C1 segment of cervical spinal cord (tissue), 14 donors: ENCODE measurements at places on chromosomes 5 and 9.

- DNase-seq, result peak; percentile 12
These were observed 64.4 kb downstream of the FAM114A2 start for GRCh38 chr5:153974131-153974812.

GRCh38 chr5:66285343-66285922, 141.3 kb downstream of the SREK1 start:
- no peak for DNase-seq

GRCh38 chr5:1106385-1107166, 5.3 kb downstream of the SLC12A7 start:
- DNase-seq, result no peak

DNA sequence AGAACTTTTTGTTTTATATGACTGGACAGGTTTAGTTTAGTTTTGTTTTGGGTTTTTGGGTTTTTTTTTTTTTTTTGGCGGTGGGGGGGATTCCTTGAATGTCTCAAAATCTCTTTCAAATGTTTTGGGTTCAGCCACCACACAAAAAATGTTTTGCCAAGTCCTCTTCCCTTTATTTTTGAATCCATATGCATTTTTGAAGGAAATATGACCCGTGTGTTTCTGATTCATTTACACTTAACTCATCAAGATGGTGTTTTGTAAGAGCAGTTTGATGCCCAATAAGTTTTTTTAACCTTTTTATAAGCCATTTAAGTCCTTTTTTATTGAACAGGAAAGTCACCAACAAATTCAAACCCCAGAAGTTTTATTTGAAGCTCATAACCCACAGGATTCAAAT, 209.8 kb downstream of the CWC27 start:
- no peak for DNase-seq

DNA sequence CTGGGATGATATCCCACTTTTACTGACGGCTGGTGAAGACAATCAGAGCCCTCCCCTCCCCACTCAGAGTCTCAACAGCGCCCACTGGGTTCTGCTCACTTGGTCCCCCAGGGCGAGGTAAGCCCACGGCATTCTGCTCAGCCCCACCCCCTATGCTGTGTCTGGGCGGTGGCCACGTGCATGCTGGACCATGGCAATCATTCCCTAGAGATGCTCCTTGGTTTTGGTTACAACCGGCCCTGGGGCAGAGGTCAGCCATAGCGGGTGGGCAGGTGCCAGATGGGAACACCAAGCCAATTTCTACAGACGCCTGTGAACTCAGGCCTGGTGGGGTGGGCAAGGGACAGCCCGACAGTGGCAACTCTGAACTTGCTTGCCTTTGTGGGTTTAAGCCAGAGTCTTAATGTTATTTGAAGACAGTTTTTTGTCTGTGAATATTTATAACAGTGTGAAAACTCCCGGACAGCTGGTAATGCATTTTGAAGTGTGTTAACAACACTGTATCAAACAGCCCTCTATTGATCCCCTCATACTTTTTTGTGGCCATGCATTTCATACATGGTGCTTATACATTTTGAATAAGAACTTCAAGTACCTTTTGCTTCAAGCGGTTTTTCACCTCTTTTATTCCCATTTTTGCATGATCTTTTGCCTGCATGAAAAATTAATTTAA, 94.2 kb downstream of the CRB2 start:
- no peak for DNase-seq

DNA sequence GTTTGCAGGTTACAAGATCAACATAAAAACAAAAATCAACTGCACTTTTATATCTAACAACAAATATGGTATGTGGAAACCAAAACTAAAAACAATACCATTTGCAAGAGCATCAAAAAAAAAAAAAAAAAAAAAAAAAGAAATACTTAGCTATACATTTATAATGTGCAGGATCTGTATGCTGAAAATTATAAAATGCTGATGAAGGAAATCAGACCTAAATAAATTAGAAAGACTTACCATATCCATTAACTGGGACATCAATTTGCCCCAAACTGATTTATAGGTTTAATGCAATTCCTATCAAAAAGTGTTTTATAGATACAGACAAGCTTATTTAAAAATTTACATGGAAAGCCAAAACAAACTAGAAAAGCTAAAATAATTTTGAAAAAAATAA, 60.4 kb upstream of the OTP start:
- no peak for DNase-seq
